ENCODE measurements at places on chromosomes 1 and 21.

DNA sequence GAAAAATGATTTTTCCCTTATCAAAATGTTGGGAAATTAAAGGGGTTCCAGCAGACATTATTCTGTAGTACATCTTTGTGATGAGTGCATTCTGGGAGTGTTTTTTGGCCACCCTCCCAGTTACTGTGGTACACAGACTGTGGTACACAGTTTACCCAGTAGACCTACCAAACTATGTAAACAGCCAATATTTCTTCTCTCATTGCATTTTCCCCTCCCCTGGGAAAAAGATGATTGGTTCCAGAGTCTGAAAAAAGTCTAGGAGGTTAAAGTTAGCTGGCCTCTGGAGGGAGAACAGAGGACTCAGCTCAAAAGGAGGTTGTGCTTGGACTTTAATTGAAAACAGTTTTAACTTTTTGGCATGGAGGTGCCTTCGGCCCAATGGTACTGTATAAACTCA is 42.5 kb downstream of the PGM1 start:
- DNase-seq, result no peak

DNA sequence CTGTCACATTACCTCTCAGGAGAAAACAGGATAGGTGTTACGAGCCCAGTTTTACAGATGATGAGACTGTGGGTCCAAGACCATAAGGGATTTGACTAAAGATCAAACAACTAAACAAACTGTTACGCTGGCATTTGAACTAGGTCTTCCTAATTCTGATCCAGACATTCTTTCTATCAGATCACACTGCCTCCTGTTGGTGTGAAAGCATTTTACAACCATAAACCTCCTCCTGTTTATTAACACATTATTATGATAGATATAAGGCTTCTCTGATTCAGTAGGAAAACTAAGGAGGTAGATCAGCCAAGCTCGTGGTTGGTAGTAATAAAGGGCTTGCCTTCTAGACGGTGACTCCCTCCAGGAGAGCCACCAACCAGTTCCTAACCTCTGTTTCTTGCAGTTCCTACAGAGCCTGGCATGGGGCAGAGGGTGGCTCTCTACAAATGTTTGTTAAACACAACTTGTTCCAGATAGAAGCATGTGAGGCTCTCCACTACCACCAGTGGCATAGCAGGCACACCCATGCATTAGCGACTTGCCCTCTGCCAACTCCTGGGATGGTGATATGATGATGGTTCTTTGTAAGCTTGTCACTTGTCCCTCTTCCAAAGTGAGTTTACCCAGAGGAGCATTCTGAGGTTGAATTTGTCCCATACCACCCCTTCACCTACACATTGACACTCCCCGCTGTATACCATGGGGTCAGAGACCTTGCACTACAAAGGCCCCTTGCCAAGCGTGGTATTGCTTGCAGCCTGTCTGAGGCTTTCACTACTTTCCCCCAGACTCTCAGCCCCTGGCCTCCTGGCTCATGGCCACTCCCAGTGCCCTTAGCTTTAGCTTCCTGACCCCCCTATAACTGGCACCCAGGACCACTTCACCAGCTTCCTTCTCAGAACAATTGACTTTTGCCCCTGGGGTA is 96.4 kb upstream of the HOOK1 start:
- DNase-seq, result no peak

DNA sequence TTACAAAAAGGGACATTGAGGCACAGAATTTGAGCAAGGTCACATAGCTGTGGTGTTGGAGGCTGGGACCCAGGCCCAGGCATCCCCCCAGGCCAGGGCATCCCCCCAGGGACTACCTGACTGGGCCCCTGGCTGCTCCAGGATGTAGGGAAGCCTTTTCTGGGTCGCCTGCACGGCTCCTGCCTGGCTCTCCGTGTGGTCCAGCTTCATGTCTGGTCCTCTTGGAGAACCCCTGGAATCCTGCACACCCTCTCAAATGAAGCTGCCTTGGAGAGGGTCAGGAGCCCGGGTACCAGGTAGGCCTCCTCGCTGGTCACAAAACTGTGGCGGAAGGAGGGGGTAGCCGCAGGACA is 919 bp upstream of the CELSR2 start:
- DNase-seq, result no peak

- no peak for DNase-seq
These were observed 4.0 kb upstream of the FOXD3 start for GRCh38 chr1:63318201-63318979.

- no peak for DNase-seq
These were observed 136.6 kb downstream of the SYF2 start for GRCh38 chr1:25095635-25096200.
